ENCODE measurements at places on chromosomes 7 and 10.

- DNase-seq, result no peak
Measured at GRCh38 chr10:133126431-133127290, 33.4 kb upstream of the KNDC1 start.

DNA sequence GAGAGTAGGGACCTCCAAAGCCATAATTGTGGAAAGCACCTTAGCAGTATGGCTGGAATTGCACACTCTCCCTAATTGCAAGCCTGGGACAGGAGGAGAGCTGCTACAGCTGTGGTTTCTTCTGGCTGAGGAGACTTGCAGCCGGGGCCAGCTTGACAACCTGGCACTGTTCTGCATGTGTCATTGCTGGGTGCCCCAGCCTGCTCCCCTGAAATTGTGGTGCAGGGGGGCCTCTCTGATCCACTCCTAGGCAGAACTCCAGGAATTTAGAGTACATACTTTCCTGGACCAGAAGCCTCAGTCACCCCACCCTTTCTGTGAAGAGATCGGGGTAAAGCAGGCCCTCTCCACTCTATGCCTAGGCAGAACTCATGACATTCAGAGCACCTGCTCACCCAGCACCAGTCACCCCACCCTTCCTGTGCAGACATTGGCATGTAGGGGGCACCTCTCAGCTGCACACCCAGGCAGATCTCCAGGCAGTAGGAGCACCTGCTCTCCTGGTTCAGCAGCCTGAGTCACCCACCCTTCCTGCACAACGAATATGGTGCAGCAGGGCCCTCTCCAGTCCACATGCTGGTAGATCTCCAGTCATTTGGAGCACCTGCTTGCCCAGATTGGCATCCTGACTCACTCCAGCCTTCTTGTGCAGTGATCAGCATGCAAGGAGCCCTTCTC lies 34.4 kb upstream of the DYNC1I1 start:
- DNase-seq, result no peak

DNA sequence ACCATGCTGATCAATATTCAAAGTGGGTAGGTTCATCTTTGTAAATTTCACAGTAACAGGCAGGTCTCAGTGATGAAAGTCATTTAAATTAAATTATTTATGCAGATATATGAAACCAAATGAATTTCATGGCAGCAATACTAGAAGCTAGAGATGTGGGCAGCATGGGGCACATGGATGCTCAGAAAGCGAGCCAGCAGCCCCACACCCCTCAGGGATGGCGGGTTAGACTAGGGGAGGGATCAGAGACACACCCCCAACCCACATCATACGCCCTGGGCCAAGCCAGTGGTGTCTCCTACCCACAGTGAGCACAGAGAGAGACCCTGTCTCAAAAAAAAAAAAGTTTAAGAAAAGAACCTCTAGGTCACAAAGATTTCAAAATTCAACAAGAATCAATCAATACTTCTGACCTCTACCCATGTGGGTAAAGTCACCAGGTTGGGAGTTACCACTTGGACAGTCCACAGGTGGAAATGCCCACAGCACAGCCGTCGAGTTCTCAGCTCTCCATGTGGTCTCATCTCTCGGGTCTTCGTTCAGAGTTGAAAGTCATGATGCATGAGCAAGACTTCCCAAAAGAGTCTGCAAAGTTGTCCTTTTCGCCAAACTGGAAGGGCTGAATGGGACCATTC lies 79.3 kb upstream of the PPP2R2D start:
- no peak for DNase-seq

- DNase-seq, result no peak
Measured at GRCh38 chr7:5419539-5420066, 4.0 kb downstream of the TNRC18 start.

DNA sequence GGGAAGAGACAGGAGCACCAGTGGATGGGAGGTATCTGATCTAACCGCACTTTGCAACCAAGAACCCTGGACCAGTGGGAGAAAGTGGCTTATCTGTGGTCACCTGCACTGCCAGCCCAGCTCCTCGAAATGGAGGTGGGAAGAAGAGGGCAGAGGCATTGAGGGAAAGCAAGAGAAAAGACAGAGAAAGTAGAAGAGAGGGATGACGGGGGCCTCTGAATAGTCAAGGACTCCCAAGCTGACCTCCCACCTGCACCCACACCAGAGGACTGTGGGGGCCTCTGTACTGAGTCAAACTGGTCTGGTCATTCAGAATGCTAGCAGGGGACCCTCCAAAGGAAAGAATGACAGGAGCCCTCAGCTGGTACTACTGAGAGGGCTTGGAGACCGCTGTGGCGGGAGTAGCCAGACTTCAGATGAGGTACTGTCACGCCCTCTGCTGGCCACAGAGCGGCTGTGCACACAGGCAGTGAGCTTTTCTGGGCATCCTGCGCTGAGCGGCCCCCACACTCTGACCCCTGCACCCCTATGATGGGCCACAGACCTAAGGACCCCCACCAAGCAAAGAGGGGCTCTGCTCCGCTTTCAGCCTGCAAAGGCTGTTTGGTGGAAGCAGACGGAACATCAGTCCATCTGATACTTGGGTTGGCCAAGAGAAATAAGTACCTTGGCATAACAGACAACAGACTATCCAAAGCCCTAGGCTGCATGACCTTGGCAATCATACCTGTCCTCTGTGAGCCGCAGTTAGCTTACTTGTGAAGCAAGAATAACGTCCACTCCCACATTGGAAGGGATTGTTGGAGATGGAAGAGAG lies 112.9 kb downstream of the COL13A1 start:
- no peak for DNase-seq

DNA sequence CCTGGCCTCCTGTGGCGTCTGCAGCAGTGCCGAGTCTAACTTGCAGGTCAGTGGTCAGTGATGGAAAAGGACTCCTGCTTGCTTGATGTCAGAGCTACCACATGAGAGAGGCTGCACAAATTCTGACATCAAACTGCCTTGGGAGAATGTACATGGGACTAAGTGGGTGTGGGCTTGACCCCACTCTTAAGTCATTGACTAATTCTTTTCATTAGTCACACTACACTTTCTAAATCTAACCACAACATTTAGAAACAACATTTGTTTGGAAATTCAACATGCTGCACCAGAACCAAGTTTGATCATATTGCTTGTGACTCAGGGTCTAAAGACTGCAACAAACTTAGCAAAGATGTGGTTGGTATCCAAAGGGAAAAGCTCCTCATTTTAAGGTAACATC lies 24.4 kb upstream of the CDC14C start:
- no peak for DNase-seq

DNA sequence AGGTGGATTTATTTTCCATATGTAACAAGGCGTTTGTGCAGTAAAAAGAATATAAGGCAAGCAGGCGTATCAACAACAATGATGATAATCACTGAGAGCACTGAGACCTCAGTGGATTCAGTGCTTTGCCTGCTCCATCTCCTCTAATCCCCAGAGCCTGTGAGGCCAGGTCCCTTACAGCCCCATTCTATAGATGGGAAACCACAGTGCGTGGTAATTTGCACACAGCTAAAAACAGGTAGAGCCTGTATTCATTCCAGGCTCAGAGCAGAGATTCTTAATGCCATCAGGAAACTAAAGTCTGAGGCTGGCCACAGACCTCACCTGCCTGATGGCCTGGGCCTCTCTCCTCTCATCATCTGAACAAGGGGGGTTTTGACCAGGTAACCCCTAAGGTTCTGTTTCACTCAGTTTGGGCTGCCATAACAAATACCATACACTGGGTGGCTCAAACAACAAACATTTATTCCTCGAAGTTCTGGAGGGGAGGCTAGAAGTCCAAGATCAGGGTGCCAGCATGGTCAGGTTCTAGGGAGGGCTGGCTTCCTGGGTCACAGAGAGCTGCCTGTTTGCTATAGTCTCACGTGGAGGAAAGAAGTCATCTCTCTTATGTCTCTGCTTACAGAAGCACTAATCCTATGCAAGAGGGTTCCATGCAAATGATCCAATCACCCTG lies 10.3 kb upstream of the RASSF4 start:
- DNase-seq, result no peak

GRCh38 chr7:126044662-126045061 lies 1115.0 kb upstream of the POT1 start:
- DNase-seq, result no peak

DNA sequence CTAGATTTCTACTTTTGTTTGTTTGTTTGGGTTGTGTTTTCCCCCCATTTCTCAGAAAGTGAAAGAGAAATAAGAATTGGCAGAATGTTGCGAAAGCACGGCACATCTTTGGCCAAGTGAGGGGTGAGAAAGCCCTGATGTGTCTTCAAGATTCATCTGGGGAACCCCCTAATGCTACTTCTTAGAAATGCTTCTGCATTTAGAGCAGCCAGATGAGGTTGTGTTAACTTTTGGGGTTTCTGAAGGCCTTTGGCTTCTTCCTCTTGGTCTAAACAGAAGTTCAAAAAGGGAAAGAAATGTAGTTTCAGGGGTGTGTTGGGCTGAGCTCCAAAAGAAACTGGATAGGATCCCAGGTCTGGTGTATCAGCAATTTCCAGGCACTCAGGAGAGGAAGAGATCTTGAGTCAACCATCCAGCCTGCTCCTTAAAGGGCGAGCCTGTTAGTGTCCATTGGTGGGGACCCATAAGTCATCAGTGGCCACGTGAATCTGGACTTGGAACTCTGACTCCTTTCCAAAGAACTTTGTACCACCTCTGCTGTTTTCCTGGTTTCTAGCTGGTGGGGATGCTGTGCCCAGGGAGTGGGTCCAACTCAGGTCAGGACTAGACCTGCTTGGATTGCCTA lies 6.5 kb downstream of the DUSP5 start:
- peak; percentile 49 for DNase-seq

- no peak for DNase-seq
Measured at GRCh38 chr10:91528080-91528479, 104.8 kb downstream of the PPP1R3C start.

GRCh38 chr10:68598978-68599770 lies 39.0 kb downstream of the TET1 start:
- no peak for DNase-seq

DNA sequence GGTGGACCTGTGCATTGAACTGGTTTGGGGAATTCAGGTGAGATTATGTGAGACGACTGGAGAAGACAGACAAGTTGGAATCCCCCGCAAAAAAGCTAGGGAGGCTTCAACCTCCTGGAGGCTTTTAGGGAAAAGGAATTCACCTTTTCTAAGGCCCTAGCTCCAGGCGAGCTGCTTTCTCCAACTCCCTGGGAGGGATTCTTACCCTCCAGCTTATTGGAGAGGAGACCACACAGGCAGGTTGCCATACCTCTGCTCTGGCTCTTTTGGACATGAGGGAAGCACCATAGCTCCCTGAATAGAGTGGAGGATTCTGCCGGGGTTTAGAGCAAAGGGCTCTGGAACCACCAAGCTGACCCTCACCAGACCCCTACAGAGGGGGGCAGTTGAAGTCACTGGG lies 213.8 kb downstream of the MLLT10 start:
- no peak for DNase-seq

- peak; percentile 63 for DNase-seq
Measured at GRCh38 chr10:101067356-101068083, 5.7 kb downstream of the KAZALD1 start.

DNA sequence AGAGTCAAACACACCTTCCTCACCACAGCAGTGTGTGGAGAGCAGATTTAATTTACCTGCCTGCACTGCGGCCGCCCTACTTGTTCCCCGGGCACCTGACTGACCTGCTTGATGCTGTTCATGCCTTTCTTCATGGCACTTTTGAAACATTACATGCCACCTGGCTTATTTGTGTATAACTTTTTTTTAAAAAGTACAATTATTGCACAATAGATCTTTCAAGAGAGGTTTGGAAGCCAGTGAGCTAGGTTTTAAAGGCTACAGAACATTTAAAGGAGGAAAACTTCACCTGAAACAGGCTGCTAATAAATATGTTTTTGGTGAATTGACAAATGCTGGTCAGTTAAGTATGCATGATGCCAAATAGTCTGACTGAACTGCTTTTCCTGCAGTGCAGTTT lies 33.1 kb downstream of the SLC18A2 start:
- DNase-seq, result no peak

- no peak for DNase-seq
Measured at GRCh38 chr10:80322711-80323110, 33.3 kb upstream of the MAT1A start.

DNA sequence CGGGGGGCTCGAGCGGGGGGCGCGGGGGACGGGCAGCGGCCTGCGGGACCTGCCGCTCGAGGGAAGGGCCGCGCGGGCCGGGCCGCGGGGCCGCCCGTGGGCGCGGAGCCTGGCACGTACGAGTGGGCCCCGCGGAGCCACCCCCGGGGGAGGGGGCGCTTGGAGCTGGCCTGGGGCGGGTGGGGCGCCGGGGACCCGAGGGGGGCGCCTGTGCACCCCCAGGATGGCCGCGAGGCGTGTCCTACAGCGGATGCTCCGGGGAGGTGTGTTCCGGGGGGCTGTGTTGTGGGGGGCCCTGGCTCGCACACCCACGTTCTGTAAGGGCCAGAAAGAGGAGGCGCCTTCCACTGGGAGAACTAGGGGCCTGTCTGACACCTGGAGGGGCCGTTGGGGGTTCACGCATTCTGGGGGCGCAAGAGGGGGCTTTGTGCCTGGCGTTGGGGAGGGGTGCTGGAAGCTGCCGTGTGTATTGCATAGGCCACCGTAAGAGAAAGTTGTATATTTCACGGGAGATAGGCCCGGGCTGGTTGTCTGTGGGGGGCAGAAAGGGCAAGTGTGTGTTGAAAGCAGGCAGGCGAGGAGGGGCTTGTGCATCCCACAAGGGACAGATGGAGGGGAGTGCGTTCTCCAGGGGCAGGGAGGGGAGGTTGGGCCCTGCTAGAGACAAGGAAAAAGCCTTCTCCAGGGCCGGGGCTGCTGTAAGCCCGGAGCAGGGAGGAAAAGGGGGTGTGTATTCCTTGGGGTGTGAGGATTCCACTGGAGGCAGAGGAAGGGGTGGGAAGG lies 663 bp downstream of the VPS37D start:
- DNase-seq, result no peak

GRCh38 chr10:71553432-71553831 lies 156.7 kb downstream of the CDH23 start:
- DNase-seq, result no peak

- DNase-seq, result no peak
Measured at GRCh38 chr10:132196178-132197113, 9.7 kb downstream of the DPYSL4 start.

DNA sequence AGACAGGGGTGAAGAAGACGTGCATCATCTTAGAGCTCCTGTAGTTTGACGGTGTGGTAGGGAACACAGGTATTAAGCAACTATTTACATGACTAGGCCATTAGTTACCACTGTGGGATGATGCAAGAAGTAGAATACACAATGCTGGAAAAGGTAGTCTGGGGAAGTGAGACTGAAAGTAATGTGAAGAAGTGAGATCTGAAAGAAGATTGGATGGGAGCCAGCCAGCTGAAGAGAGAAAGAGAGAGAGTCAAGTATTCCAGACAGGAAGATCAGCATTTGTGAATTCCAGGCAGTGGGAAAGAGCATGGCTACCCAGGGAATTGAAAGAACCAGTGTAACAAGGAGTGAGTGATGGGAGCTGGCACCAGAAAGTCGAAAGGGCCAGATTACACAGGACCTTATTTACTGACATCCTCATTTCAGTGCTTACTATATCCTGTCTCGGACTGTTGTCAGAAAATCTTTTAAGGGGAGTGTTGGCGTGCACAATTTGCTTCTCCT lies 4.0 kb upstream of the CFAP58 start:
- no peak for DNase-seq

- no peak for DNase-seq
Measured at GRCh38 chr10:72821606-72822005, 71.9 kb upstream of the OIT3 start.

GRCh38 chr7:155998766-155999630 lies 186.7 kb upstream of the SHH start:
- DNase-seq, result no peak
